ENCODE measurements at places on chromosomes 4 and X.

DNA sequence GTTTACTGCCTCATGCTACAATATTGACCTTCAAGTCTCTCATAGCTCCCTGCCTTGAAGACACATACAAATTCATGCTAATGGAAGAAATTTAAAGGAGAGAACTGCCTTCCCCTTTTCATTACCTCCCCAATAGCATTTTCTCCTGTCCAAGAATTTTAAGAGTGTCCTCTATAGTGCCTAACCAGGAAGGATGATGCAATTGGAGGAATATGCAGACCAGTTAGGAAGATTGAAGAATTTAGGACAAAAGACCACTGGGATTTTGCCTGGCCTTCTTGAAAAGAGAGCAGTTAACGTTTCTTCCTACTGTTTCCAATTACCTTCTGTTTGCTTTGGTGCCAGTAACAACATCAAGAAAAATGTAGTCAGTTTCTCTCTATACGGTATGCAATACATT is 443.9 kb downstream of the INPP4B start:
- DNase-seq: no peak

DNA sequence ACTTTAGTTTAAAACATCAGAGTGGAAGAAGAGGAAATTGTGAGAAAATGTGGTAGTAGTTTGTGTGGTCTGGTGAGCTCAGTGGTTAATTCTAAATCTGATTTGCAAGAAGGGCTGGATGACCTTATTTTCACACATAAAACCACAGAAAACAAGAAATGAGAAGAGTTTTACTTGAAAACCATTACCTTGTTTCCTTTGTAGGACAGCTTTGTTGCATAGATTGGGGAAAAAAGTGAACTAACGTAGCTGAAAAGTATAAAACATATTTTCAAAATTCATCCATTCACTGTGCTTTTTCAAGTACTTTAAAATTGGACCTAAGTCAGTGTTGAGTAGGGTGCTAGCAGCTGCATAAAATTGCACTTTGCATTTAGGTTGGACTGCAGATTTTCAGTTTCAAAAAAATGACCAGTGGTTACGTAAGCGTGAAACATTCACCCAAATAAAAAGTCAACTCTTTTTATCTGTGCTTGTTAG is 211.3 kb downstream of the ARHGAP10 start:
- no peak for DNase-seq

- DNase-seq: no peak
Measured at GRCh38 chr4:38678078-38678477, 14.1 kb downstream of the KLF3 start.

- DNase-seq: peak; percentile 72
Measured at GRCh38 chr4:118270492-118270891, 82.3 kb downstream of the PRSS12 start.

DNA sequence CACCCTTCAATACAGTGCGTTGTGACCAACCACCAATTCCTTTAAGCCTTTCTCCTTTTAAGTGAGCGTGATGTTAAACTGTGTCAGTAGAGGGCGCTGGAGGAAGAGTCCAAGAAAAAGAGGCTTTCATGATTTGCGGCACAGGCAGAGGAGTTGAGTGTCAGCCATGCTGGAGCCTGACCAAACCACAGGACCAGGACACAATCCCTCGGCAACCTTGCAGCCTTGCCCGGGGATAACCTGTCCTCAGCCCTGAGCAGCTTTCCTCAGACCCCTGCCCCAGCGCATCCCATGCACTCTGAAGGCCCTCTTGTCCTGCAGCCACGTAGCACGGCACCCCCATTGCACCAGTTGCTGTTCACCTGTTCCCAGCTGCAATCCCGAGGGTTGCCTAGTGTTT is 53.5 kb upstream of the SMIM31 start:
- DNase-seq: peak; percentile 39

- peak; percentile 89 for DNase-seq
Measured at GRCh38 chr4:139030614-139031235, 15.1 kb downstream of the NOCT start.

DNA sequence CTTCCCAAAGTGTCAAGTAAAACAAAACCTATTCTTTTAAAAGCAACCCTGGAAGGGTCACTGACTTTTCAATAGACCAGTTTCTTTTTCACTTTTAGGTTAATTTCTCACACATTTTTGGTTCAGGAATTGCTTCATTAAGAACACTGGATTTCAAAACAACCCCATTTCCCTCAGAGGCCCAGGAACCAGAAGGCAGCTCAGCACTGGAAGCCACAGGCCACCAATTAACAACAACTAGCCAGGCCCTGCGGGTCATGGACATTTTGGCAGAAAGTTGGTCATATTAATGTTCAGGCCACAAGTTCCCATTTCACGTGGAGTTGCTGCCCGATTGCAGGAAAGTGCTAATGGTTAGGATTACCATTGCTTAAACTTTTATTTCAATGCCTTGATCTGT is 39.8 kb downstream of the HAND2 start:
- DNase-seq: no peak

- no peak for DNase-seq
Measured at GRCh38 chrX:131394384-131394783, 105.3 kb upstream of the IGSF1 start.

DNA sequence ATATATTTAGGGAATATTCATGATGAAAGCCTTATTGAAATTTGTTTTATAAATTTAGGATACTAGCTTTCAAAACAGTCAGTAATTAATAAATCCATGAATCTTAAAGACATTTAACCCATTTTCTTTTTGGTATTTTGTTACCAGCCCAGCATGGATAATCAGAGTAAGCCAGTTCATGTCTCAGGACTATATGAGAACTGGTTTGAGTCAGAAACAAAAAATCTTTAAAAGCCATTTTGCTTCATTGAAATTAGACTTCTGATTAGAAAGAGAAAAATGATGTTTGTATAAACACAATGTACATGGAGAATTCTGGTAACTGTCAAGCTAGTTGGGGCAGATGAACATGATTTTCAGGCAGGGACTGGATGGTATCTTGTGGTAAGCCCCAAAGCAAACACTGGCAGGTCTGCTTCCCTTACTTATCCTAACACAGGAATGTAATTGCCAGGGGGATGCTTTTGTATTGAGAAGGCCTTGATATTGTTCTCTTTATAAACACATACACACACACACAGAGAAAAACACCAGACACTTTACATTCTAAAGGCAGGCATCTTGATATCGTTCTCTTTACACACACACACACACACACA is 9.4 kb downstream of the ARHGAP10 start:
- no peak for DNase-seq

DNA sequence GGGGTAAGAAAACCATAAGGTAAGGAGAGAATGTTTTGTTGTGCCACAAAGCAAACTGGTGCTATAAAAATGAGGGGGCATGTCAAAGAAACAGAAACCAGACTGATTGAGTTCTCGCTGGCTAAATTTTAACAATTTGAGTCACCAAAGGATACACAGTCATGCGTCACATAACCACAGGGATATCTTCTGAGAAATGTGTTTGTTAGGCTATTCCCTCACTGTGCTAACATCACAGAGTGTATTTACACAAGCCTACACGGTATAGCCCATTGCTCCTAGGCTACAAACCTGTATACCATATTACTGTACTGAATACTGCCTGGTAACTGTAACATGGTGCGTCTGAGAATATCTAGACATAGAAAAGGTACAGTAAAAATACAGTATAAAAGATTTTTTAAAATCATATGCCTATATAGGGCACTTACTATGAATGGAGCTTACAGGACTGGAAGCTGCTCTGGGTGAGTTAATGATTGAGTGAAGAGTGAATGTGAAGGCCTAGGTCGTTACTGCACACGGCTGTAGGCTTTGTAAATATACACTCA is 50.1 kb downstream of the FBXW7 start:
- DNase-seq: peak; percentile 90

- peak; percentile 65 for DNase-seq
Measured at GRCh38 chrX:31314921-31315320, 243.1 kb upstream of the FTHL17 start.

GRCh38 chr4:27248829-27249228 is 388.2 kb downstream of the STIM2 start:
- DNase-seq: no peak

DNA sequence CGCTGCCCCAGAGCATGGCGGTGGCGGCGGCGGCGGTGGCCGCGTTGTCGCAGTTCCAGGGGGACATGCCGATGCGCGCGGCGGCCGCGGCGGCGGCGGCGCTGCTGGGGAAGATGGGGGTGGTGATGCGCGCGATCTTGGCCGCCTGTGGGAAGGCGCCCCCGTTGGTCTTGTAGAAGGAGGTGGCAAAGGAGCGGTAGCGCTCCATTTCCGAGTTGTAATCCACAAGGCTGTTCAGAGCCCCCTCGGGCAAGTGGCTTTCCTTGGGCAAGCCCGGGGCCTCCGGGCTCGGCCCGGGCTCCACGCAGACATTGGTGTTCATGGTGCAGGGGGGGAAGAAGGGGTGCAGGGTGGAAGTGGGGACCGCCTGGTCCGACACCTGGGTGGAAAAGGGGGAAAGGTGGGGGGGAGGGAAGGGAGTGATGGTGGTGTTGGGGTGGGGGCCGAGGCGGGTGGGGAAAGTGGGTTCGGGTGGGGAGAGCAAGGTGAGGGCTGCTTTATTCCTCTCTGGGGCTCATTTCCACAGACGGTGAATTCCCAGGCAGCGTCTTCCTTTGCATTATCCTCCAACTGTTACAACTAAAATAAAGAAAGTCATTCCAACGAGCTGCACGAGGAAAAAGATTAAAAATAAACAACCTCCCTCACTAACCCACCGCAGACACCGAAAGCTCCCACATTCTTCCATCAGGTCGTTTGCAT is 3.1 kb downstream of the CXXC4 start:
- DNase-seq: peak; percentile 76

GRCh38 chrX:45421806-45422205 is 221.1 kb upstream of the DIPK2B start:
- DNase-seq: no peak

DNA sequence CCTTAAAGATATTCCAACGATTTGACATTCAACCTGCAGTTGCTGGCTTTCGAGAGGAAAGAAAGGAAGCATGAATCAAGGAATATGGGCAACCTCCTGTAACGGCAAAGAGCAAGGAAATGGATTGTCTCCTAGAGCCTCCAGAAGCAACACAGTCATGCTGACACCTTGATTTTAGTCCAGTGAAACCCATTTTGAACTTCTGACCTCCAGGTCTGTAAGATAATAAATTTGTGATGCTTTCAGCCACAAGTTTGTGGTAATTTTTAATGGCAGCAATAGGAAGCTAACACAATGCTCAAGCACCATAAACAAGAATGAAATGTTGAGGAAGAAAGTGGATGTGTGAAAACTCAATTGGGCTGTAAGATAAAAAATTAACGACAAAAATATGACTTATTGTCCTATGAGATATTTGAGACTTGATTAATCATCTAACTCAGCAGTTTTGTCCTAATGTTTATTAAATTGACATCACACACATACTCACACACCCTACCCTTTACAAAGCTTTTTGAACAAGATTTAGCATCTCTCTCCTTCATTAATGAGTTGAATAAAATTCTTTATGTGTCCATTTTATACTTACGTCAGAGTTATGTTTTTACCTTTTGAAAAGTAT is 857.2 kb upstream of the INTU start:
- DNase-seq: no peak

DNA sequence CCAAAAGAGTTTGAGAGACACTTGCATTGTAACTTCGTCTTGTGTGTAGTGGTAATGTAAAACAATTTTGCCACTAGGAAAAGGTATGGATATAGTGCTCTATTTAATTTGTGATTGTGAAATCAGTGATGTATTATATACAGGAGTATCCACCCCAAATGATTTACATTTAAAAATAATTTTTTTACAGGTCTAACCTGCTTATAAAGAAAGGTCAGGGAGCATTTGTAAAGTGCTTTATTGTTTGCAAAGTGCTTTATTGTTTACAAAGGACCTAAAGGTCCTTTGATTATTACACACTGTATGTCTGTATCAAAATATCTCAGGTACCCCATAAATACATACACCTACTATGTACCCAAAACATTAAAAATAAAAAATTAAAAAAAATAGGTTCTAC is 70.3 kb downstream of the DCK start:
- DNase-seq: no peak

- DNase-seq: no peak
Measured at GRCh38 chr4:52197306-52197705, 146.2 kb downstream of the SPATA18 start.

GRCh38 chrX:105114554-105115130 is 105.9 kb downstream of the TEX13A start:
- DNase-seq: no peak

DNA sequence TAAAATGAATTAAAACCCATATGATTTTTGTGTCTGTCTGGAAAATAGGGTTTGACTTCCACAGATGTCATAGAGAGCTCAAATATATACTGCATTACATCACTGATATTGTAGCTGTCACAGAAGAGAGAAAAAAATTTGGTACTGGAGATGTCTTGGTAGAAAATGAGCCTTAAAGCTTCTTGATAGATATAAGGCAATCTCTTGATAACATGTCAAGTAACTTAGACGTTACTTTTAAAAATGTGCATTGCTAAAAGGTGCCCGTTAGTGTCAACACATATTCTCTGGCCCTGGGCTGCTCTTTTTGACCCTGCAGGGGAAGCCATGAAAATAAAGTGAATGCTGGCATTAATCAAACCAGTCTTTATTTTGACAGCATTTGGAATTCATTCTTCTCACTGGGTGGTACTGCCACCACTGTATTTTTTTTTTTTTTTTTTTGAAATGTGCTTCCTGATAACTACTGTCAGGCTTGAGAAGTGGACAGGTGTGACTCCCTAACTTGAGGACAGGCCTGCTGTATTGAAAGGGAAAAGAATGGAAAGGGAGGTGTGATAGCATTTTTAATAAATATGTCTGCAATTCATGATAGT is 53.0 kb upstream of the RAPGEF2 start:
- DNase-seq: no peak

DNA sequence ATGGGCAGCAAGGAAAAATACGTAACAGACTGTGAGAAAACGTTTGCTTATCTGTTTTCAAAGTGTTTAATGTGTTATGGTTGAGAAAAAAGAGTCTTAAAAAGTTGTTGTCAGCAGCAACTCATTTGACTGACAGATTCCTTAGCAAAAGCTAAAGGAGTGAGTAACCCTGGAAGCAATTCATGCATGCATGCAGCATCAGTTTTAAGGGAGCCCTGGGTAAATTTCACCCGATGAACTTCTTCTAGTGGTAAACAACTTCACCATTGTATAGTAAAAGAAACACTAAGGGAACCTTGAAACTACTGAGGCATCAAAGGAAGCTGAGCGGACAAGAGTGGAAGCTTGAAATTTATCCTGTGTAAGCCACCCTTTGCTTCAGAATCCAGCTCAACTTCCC is 583.2 kb upstream of the INTU start:
- no peak for DNase-seq

DNA sequence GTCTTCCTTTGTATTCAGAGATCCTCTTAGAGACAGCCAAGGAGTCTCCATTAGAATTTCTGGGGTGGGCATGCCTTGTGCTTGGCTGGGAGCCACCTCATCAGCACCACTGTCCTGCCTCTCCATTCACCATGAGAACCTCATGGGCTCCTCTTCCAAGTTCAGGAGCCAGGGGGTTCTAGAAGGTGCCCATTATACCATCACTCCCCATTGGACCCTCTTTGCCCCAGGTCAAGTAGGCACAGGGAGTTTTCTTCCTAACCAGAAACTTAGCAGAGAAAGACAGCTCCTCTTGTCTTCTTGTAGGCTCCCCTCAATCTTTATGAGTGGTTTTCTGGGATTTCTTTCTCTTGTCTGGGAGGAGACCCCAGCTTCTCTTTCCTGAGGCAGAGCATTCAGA is 31.1 kb downstream of the ASMT start:
- no peak for DNase-seq
